T-helper 1 cell (primary cell): ENCODE measurements at places on chromosomes 2 and 18.

DNA sequence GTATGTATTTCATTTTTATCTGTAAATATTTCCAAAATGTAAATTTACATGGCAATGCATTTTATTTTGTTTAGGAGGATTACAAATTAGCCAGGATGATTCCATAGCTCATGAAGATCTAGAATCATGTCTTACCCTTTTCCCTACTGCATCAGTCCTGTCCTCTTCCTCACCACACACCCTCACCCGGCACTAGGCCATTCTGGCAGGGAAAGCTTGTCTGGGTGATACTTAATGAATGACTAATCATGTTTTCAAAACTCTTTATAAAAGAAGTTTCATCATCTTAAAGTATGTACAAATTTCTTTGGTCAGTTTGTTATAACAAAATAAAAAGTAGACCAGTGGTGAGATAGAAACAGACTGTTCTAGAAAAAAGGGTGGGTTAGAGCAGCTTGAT, 283.3 kb upstream of the VWC2L start:
- no peak for DNase-seq

GRCh38 chr2:85130407-85130806, 2.8 kb upstream of the TCF7L1 start:
- no peak for DNase-seq

DNA sequence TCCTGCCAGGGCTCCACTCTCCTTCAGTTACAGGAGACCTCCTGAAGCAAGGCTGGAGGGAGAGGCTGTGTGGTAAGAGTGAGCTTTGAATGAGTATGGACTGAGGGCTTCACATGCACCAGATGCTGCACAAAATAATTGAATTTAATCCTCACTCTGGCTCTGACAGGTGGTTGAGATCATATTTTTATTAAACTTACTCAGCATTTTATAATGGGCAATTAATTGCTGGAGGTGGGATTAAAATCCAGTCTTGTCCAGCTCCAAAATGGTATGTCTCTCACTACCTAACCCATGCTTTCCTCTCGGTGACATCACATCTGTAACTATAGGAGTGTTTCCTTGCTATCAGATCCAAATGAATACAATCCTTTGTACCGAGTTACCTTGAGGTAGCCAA, 66.2 kb upstream of the AQP4 start:
- no peak for DNase-seq

DNA sequence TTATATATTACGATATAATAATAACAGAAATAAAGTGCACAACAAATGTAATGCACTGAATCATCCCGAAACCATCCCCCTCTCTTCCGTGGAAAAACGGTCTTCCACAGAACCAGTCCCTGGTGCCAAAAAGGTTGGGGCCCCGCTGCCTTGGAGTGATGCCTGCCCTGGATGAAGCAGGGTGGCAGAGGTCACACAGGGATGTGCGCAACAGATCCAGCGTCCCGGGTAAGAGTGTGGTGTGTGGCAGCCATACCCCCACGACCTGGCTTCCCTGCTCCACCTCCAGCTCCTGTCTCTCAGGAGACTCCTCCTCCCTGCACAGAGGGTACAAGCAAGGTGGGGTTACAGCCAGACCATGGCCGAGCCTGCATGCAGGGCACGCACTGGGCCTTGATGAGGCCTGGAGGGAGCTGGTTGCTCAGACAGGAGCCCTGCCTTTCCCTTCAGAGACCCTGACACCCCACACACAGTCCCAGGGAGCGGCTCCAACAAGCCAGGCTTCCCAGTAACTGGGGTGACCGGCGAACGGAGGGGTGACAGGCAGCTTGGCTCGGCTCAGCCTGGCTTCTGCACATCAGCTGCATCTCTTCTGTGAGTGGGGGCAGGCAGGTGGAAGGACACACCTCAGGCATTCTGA, 41.1 kb downstream of the TFCP2L1 start:
- no peak for DNase-seq

DNA sequence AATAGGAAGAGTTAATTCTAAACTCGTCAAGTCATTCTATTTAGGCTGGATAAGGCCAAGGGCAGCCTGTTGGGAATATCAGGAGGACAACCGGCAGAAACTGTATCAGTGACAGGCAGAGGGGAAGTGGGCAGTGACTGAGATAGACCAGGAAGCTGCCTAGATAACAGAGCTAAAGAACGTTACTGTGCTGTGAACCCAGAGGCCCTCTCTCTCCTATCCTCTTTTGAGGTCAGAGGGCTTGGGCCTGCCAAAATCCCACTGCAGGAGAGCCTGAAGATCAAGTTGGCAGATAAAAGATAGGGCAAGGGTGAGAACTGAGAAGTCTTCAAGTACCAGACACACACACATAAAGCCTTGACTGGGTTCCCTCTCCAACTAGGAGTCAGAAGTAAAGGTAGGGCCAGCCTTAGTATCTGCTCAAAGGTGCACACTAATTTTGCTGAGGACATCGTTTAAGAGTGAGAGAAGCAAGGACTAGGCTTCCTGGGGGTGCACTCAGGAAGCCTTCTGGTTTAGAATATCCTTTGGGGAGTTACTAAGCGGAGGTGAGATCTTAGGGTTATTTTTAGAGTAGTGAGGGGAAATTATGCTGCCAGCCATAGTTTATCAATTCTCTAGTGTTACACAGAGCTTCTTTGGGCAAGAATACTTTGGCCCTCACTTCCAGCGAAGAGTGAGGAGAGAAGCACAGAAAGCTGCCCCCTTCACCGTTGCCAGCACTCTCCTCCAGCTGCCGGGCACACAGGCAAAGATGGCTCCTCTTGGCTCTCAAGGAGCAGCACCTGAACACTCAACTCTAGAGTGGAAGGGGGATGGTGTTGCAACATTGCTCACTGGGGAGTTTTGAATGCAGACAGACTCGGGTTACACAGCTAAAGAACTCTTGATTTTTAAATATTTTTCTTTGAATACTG, 9.8 kb downstream of the CAVIN2 start:
- DNase-seq: no peak
